ENCODE measurements at places on chromosomes 1 and 21.

DNA sequence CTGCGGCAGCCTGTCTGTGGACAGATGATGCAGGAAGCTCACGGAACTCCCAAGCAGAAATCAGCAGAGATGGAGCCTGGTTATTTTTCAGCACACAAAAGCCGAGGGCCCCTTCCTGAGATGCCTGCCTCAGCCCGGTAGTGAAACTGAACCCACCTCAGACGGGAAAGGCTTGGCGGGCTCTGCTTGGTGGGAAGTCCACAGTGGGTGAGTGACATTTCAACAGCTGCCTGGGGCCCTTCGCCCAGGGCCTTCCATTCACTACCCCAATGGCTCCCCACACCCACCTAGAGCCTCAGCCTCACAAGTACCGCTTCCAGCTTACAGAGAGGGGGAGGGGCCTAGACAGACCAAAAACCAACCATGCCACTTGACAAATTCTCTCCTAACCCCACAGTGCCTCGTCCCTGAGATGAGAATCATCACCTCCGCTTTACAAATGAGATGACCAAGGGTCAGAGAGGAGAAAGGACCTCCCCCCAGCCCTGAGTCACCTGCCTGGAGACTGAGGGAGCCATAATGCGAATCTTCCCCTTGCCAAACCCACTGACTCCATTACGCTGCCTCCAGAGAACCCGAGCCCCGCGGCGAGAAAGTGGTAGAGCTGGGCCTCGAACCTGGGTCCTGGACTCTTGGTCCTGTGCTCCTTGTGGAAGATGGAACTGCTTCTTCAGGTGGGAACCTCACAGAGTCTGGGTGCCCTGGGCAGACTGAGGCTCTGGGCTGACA lies 3.4 kb upstream of the ECE1 start:
- DNase-seq = no peak

DNA sequence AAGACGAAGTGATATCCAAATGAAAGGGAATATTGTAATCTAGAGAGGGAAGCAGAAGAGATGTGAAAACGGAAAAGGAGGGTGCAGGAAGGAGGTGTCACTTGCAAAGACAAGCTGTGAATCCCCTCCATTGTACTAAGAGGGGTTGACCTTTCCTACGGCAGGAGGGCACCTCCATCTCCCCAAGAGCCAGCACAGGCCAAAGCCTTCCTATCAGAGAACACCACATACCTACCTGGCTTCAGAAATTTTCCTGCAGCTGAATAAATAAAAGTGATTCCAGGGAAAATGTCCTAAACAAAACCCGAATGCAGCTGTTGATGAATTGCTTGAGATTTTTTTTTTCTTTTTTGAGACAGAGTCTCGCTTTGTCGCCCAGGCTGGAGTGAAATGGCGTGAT lies 14.3 kb downstream of the KANK4 start:
- no peak for DNase-seq

DNA sequence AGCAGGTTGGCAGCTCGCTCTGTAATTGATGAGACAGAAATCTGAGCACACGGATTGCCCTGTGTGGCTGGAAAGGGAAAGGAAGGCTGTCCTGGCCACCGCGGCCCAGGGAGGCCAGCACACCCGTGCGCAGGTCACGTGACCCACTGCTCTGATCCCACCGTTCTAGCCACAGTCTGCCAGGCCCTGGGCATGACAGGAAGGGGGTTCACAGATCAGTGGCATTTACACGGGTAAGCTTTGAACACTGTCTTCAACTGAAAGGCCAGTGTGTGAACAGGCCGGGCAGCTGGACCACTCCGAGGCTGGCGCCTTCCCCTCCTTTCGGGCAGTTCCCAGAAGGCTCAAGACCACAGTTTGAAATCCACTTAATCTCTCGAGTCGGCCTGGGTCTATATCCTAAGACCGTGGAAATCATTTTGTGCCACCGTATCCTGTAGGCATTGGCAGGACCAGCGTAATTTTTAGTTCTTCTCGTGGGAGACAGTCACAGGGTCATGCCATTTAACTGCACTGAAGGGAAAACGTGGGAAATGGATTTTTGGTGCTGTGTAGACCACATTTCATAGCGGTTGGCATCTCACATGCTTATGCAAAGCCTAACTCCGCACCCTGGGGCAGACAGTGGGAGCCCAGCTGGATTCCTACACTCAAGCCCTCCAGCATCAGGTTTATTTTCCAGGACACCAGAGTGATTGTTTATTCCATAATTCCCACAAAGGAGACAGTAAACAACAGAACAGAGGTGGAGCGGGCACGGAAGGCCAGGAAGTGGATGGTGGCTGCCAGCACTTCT lies 3.1 kb upstream of the ADARB1 start:
- DNase-seq = no peak

GRCh38 chr1:171595324-171595723 lies 26.7 kb upstream of the MYOCOS start:
- no peak for DNase-seq

- no peak for DNase-seq
Observed at GRCh38 chr1:87918398-87918797, 589.7 kb downstream of the LMO4 start.

GRCh38 chr1:87331365-87332241 lies 2.9 kb downstream of the LMO4 start:
- DNase-seq = peak; percentile 85

DNA sequence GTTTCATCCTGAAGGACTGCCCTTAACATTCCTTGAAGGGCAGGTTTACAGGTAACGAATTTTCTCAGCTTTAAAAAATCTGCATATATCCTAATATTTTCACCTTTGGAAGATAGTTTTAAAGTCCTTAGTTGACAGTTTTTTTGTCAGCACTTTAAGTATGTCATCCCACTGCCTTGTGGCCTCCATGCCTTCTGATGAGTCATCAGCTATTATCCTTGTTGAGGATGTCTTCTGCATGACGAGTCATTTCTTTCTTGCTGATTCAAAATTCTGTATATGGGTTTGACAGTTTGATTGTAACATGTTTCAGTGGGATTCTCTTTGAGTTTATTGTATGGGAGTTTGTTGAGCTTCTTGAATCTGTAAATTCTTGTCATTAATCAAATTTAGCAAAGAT lies 500.6 kb downstream of the DISC1 start:
- no peak for DNase-seq

DNA sequence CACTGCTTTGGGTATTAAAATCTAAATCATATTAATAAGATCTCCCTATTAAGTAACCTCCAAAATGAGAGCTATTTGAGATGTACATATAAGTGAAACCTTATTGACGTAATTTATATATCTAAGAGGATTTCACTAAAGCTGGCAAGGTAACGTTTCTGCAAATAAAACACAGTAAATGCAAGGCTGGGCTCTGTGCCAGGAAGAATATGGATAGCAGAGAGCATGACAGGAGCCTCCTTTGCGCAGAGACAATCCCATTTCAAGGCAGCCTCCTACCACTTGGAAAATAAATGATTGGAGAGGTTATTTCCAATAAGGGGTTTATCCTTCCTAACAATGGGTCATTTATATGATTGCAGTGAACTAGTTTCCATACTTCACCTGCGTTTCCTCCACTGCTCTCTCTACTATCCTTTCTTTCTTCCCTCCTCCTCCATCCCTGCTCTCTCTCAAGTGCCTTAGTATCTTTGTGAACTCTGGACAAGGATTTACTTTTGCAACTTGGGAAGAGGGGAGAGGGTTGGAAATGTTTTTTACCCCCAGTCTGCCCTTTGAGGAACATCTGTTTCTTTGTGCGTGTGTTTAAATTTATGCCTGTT lies 3.0 kb upstream of the NFIA start:
- no peak for DNase-seq

- DNase-seq = no peak
Observed at GRCh38 chr1:212484701-212485570, 52.2 kb downstream of the NENF start.

DNA sequence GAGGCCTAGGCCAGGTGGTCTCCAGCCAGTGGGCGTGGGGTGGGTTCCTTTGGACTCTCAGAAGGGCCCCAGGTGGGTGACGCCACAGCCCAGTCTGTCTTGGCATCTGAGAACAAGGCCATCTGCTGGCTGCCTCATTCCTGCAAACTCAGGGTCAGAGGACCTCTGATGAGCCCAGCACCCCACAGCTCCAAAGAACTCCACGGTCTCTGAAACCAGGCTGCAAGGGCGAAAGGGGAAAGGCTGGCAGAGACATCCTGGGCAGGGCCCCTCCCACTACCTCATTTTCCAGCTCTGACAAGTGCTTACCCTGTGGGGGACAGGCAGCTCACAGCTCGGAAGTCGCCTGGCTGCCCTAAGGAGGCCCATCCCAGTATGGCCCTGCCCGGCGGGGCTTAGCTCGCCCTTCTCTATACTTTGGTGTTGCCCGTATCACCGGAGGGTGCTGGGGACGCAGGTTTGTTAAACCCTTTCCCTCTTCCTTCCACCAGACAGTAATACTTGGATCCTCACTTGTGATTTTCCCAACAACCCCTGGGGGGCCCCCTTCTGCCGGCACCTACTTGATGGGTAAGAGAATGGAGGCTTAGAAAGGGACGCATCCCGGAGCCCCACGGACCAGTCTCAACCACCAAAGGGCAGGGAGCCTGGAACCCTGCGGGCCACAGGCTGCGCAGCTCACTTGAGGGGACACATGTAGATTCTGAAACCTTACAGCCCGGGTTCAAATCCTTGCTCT lies 10.9 kb upstream of the EDN2 start:
- peak; percentile 68 for DNase-seq

DNA sequence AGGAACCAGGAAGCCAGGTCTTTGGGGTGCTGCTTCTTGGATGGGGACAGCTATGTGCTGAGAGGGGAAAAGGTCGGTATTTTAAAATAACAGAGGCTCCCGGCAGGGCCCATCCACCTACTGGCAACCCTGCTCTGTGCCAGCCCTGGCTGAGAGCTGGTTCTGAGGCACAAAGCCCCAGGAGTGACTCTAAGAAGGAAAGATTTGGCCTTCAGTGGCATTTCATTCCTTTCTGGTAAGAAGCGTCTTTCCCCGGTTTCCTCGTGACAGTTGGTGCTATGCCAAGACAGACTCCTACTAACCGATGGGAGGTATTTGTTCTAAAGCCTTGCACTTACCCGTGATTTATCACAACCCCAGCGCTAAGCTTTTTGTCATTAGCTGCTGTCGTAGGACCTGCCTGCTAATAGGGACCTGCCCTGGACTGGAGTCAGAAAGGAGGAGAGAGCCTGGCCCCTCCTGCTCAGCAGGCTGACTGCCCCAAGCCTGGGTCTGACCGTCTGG lies 123.1 kb upstream of the ADAR start:
- no peak for DNase-seq

DNA sequence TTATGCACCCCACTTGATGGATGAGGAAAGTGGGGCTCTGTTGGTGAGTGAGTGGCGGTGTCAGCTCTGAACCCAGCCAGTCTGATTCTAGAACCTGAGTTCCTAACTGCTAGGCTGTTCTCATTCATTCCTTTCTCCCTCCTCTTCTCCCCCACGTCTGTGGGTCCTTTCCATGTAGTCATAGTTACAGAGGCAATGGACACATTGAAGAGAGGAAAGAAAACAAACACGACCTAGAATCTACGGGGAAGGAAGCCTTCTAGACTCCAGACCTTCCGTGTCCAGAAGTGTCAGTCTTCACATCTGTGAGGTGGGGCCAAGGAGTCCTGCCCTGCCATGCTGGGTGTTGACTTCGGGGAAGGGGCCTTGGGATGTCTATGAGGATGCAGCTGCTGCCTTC lies 115.8 kb upstream of the WNT4 start:
- no peak for DNase-seq

DNA sequence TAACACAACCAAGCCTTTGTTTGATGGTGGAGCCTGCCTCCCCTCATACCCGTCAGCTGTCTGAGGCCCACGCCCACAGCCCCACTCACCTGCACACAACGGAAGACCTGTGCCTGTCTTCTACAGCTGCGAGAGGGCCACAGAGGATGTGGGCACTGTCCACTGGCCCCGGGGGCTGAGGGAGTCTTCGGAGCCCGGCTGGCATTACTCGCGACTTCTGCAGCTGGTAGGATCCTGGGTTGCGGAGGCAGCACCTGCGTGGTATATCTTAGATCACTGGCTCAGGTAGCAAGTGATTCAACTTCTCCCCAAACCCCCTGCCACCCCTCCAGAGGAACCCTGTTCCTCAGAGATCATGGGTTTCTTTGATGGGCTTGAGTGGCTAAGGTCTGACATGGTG lies 109.9 kb downstream of the EDEM3 start:
- DNase-seq = no peak

GRCh38 chr1:212467843-212468482 lies 35.2 kb downstream of the NENF start:
- no peak for DNase-seq

GRCh38 chr1:223421676-223422075 lies 28.5 kb downstream of the CCDC185 start:
- no peak for DNase-seq

GRCh38 chr1:208531003-208531750 lies 287.0 kb upstream of the PLXNA2 start:
- DNase-seq = no peak

- no peak for DNase-seq
Observed at GRCh38 chr1:165207853-165208515, 148.5 kb downstream of the LMX1A start.

- DNase-seq = no peak
Observed at GRCh38 chr1:207851696-207852095, 59.2 kb downstream of the CD34 start.
